SW480 (cell line): ENCODE measurements at places on chromosomes 4 and X.

- DNase-seq: no peak
Observed at GRCh38 chr4:7705593-7705992, 234.1 kb downstream of the AFAP1 start.

- no peak for DNase-seq
Observed at GRCh38 chr4:88286897-88287296, 2.5 kb upstream of the PPM1K start.

DNA sequence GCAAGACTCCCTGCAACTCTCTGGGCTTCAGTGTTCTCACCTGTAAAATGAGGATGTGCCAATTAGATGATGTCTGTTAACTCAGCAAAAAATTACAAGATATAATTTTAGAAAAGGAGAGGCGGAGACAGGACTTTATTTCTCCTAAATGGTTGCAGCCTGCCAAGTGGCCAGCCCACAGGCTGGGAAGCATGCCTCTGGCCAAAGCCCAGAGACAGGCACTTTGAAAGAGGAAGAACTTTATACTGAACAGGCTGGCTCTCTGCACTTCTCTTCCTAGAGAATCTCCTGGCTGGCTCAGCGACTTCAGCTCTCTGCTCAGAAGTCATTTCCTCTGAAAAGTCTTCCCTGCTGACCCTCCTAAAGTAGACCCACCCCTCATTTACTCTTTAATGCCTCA, 3.7 kb downstream of the PRDM5 start:
- no peak for DNase-seq

DNA sequence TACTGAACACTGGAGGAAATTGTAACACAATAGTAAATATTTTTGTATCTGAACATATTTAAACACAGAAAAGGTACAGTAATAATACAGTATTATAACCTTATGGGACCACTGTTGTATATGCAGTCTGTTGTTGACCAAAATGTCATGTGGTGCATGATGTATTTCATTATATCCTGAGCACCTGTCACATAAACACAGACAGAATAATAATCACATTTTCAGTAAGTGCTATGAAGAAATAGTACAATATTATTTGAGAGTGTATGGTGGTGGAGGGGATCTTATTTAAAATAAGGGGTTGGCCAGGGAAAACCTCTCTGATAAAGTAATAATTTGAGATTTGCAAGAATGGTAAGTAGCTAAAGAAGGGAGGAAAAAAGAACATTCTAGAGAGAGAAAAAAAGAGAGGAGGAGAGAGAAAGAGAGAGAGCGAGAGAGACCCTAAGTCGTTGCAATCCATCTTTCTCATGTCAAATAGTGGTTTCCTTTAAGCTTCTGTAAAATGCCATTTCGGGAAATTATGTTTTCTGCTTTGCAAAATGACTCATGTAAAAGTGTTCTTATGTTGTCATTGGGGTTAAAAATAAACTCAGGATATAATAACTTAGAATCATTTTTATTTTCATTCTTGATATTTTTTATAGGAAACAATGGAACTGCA, 19.3 kb upstream of the CLNK start:
- no peak for DNase-seq

- DNase-seq: no peak
Observed at GRCh38 chrX:130097507-130098209, 12.6 kb downstream of the ELF4 start.

GRCh38 chrX:118507766-118508165, 12.2 kb downstream of the DOCK11 start:
- no peak for DNase-seq

GRCh38 chr4:168574581-168575295, 77.9 kb downstream of the PALLD start:
- DNase-seq: peak; percentile 48

GRCh38 chrX:20442597-20442996, 175.9 kb upstream of the RPS6KA3 start:
- peak; percentile 73 for DNase-seq

DNA sequence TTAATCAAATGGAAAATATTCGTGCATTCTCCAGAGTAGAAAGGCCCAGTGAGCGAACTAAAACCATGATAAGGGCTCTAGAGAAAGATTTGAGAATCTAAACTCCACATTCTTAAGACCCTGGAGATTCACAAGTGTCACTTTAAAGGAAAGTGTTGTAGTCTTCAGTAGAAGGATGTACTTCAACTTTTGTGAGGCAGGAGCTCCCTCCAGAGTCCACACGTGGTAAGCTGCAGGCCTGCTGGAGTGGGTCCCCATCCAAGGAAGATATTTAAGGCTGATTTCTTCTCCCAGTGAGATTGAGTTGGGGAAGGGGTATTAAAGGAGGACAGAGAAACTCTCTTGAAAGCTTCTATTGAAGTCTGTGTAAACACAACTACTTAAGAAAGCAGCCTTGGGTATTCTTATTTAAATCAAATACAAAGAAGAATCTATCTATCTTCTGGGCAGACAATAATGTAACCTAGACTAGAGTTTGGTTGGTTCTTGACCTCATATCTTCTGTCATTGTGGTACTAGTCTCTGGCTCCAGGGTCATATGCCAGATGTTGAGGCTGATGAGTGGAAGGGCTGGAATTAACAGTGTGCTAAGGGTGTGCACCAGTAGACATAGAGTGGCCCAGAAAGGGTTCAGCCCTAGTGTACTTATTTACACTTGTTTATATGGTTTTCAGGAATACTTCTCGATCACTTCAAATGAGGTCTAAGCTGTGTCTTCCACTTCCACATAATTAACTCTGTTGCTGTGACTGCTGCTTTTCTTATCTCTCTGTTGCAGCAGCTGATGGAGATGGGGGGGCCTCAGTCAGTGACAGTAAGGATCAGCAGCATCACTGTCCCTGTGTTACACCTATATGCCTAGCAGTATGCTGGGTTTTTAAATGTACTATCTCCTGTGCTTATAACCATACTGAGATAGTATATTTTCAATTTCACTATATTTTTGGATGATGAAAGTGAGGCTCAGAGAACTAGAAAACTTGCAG, 76.1 kb downstream of the HMGB2 start:
- peak; percentile 52 for DNase-seq

- no peak for DNase-seq
Observed at GRCh38 chr4:108359986-108360681, 191.4 kb upstream of the LEF1 start.

DNA sequence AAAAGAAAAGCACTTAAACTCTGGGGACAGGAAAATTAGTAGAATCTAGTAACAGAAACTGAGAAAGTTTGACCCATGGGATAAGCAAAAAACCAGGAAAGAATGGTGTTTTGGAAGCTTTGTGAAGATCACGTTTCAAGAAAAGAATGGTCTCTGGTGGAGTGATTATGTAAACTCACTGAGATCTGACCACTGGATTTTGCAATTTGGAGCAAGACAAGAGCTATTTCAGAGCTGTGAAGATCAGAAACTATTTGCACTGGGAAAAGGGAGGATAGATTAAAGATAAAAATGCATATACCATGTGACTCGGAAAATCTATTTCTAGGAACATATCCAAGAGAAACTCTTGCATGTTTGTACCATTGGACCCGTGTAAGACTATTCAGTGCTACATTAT, 4.3 kb downstream of the TMPRSS11D start:
- no peak for DNase-seq

- DNase-seq: no peak
Observed at GRCh38 chr4:40143926-40144508, 52.8 kb upstream of the RHOH start.

DNA sequence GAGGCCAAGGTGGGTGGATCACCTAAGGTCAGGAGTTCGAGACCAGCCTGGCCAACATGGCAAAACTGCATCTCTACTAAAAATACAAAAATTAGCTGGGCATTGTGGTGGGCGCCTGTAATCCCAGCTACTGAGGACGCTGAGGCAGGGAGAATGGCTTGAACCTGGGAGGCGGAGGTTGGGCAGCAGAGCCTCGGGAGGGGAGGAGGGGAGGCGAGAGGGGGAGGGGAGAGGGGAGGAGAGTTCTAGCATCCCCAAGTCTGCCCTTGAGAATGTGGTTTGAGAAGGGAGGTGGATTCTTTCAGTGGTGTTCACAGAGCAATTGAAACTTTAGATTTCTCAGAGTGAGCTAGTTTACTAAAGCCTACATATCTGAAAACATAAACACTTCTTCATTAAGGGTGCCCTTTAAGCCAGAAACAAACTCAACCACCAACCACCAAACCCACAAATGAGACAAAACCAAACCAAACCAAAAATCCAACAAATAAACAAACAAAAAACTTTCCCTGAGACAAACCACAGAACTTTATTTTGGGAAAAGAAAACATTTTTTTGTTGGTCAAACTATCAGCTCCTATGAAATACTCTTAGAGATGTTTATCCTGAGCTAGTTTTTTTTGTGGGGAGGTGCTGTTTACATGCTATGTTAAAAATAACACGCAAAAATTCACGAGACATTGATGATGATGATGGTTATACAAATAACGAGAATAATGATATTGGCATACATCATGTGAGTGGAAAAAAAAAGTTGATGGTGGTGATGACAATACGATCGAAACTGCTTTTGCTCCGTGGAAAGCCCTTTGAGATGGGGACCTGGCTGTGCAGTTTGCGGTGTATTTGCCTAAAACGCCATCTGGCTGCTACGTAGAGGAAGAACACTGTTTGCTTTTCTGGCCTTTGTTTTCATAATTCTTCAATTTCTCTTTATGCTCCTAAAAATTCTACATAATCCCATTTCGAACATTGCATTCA, 98.2 kb upstream of the PRKX start:
- DNase-seq: peak; percentile 51

DNA sequence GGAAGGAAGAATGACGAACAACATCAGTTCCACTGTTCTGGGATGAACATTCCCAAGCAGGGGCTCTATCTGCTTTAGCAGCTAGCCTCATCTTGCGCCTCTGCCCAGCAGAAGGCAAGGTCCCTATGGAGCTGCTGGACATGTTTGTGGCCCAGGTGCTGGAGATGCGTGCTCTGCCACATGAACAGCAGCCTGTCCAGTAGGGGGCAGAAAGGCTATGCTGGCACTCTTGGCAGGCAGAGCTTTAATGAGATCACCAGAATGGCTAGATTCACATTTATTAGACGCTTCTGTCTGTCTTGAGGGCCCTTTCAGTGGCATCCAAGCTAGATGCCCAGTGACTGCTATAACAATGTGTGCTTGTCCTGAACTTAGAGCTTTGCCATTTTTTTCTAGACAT, 1826.0 kb downstream of the STIM2 start:
- peak; percentile 9 for DNase-seq

- peak; percentile 13 for DNase-seq
Observed at GRCh38 chr4:182015893-182016292, 227.3 kb upstream of the TENM3 start.

GRCh38 chrX:1466971-1467561, 14.4 kb upstream of the ASMTL start:
- DNase-seq: no peak

GRCh38 chr4:6197433-6198174, 2.7 kb downstream of the JAKMIP1 start:
- DNase-seq: no peak

DNA sequence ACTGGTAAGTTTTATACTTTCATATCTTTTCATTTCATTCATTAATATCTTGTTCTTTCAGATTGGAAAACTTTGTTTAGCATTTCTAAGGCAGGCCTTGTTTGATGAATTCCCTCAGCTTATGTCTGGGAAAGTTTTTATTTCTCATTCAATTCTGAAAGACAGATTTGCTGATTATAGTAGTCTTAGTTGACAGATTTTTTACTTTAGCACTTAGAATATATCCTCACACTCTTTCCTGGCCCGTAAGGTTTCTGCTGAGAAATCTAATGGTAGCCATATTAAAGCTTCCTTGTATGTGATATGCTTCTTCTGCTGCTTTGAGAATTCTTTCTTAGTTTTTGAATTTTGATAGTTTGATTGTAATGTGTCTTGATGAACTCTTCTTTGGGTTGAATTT, 296.6 kb downstream of the CHIC1 start:
- no peak for DNase-seq

DNA sequence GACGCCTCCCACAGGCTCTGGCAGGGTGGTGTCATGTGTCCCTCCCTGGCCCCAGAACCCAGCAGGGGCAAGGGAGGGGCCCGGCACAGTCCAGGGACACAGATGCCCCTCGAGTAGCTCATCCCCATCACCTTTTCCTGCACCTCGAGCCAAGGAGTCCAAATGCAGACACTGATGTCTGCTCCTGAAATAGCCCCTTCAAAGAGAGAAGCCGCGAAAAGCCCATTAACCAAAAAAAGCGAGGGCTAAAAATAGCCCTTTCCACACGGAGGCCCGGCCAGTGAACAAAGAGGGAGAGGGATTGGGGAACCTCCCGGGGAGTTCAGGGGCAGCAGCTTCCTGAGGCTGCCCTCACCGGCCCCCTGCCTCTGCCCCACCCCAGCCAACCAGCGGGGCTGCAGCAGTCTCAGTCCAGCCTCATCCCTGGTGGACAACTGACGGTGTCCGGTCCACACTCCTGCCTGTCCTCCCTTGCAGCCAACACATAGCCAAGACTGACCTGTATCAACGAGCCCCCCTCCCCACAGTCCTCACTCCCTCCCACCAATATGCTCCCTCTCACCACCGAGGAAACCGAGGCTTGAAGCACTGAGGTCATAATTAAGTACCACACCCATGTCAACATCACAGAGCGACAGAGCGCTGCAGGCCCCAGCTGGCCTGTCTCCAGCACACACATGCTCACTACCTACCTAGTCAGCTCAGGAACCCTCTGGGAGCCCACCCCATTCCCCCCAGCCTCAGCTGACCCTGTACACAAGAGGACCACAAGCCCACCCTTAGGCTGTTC, 23.9 kb downstream of the WDR1 start:
- no peak for DNase-seq

DNA sequence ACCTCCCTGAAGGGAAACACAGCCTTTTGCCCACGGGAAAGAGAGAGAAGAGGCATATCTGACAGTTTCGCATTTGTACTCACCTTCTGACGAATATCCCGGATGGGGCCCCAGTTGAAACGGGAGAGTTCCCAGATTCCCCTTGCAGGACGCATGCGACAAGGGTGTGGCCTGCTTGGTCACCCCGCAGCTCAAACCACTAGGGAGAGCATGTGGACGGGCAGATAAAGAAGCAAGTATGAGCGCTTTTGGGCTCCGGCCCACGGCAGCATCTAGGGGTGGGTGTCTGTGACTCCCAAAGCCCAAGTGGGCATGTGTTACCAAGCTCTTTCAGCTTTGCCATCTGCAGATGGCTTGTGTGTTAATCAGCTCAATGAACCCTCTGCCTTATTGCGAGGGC, 70.1 kb upstream of the MED14 start:
- no peak for DNase-seq

- peak; percentile 34 for DNase-seq
Observed at GRCh38 chrX:152821145-152821765, 9.3 kb downstream of the CETN2 start.

DNA sequence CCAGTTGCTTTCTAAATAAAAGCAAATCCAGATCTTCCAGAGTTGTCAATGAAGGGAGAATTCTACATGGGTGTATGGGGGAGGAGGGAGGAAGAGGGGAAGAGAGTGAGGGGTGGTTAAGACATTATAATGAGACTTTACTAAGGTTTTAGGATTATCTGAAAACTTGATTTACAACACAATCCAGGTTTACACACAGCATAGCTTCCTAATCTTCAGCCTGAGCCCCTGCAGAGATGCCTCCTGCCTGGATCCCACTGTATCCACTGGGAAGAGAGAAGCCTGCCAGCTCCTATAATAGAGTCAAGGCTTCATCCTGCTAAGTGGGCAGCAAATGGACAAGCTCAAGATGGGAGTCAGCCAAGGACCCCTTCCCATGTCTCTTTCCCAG, 85.6 kb upstream of the KIT start:
- no peak for DNase-seq
